ENCODE measurements at places on chromosomes 11 and 22.

GRCh38 chr11:105840391-105840790 is 181.6 kb downstream of the MSANTD4 start:
- DNase-seq, result no peak

- no peak for DNase-seq
Measured at GRCh38 chr11:2222451-2222850, 47.9 kb downstream of the ASCL2 start.

GRCh38 chr22:30610299-30610698 is 3.3 kb downstream of the TCN2 start:
- no peak for DNase-seq

DNA sequence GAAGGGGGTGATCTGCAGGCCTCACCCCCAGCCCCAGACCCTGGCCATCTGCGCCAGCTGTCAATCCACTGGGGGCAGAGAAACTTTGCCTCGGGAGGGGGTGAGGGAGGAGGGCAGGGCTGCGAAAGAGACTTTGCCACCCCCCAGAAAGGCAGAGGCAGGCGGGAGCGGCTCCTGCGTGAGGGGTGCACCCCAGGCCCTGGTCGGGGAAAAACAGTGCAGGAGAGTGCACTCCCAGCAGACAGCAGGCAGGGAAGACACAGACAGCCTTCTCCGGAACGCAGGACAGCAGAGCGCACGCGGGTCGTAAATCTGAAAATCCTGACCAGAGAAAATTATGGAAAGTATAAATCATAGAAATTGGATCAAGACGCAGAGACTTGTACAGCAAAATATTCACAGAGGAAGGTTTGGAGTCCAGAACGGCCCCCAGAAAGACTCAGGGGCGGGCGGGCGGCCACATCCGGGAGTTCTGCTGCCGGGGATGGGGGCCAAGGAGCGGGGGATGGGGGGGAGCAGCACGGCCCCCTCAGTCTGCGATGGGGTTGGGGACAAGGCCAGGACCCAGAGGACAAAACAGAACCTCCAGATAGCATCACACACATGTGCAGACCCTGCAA is 8.0 kb upstream of the MRPL23 start:
- no peak for DNase-seq

DNA sequence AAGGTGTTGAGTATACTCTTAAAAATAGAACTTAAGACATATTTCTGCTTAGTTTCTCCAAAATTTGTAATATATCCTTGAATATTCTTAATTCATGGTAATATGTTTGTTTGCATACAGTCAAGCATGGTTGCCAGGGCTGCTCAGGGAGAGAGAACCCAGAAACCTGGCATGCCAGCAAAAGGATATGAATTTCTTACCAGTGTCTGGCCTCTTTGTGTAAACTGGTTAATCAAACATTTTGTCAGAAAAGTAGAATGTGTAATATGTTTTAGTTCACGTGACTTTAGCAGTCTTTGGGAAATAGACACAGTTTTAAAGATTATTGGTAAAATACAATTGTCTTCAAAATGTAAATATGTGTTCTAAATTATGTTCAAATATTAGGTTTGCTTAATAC is 101.6 kb downstream of the AASDHPPT start:
- DNase-seq, result no peak

DNA sequence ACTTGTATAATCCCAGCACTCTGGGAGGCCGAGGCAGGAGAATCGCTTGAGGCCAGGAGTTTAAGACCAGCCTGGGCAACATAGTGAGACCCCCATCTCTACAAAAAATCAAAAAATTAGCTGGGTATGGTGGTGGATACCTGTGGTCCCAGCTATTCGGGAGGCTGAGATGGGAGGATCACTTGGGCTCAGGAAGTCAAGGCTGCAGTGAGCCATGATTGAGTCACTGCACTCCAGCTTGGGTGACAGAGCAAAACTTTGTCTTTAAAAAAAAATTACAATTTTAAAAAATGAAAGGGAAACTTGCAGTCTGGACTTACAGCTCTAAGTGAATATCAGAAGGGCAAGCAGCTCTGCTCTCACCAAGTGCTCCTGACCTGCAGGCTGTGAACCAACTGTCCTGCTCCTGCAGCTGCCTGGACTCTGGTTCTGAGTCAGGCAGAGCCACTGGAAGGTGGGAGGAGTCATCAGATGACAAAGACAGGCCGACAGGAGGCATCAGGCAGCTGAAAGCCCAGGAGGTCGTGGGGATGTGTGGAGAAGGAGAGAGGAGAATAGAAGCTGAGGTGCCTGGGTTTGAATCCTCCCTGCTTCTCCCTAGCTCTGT is 9.6 kb downstream of the SMTNL1 start:
- no peak for DNase-seq

- DNase-seq, result no peak
Measured at GRCh38 chr11:68052137-68052873, 13.5 kb downstream of the TCIRG1 start.

GRCh38 chr11:32184041-32184722 is 93.3 kb downstream of the RCN1 start:
- DNase-seq, result no peak

DNA sequence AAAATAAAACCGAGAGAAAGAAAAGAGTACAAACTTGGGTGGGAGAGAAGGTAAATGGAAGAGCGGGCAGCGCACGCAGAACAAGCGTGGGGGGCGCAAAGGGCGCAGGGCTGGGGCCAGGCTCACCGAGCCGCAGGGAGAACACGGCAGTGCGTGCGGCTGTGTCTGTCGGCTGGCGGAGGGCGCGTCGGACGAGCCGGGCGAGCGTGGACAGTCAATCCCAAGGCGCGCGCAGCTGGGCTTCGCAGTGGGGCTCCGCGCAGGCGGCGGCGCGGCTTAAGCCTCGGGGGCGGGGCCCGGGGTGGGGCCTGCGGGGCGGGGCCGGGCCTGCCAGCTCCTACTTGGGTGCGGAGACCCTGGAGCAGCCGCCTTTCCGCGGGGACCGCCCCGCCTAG is at the start of gene UCP2:
TSS of gene UCP2 (minus strand) at position 249 of the 395 bp plus-strand sequence. CDS start 4,465 bp downstream, outside the sequence.
- DNase-seq, result peak; percentile 83

- DNase-seq, result no peak
Measured at GRCh38 chr11:34570584-34570983, 50.3 kb upstream of the EHF start.

DNA sequence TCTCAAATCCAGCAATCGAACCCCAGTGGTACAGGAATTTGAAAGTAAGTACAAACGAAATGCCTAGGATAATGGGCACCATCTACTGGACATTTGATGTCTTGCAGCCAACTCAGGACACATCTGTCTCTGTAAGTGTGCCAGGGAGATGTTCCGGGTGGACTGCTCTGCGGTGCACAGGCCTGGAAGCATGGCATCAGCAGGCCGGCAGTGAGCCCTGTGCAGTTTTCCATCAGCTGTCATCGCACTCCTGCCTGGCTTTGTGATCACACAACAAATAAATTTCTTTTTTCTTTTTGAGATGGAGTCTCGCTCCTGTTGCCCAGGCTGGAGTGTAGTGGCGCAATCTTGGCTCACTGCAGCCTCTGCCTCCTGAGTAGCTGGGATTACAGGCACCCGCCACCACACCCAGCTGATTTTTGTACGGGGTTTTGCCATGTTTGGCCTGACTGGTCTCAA is 71.0 kb downstream of the JAM3 start:
- peak; percentile 47 for DNase-seq

DNA sequence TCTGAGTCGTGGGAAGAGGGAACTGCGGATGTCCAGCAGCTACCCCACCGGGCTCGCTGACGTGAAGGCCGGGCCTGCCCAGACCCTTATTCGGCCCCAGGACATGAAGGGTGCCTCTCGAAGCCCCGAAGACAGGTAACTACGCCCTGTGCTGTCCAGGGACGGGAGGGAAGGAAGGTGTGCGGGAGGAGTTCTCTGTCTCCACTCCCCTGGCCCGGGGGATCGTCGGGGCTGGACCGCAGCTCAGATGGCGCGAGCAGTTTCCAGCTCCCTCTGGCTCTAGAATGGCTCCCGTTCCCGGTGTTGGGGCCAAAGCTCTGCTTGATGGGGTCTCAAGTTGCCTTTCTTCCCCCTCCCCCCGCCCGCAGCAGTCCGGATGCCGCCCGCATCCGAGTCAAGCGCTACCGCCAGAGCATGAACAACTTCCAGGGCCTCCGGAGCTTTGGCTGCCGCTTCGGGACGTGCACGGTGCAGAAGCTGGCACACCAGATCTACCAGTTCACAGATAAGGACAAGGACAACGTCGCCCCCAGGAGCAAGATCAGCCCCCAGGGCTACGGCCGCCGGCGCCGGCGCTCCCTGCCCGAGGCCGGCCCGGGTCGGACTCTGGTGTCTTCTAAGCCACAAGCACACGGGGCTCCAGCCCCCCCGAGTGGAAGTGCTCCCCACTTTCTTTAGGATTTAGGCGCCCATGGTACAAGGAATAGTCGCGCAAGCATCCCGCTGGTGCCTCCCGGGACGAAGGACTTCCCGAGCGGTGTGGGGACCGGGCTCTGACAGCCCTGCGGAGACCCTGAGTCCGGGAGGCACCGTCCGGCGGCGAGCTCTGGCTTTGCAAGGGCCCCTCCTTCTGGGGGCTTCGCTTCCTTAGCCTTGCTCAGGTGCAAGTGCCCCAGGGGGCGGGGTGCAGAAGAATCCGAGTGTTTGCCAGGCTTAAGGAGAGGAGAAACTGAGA is 1.4 kb downstream of the ADM start:
- DNase-seq, result no peak

DNA sequence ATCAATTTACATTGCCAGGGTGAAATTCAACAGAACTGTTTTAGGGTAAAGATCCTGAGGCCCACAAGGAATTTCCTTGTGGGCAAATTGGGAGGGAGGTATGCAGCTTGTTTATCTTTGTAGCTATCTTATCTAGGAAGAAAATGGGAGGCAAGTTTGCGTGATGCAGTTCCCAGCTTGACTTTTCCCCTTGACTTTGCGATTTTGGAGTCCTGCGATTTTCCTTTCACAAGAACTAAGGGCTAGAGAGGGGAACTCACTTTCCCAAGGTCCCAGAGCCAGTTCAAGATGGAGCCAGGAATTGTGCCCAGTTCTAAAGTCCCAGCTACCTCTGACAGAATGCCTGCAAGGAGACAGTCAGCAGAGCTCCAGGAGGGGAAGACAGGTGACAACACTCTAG is 30.7 kb downstream of the RIBC2 start:
- no peak for DNase-seq

GRCh38 chr11:120303004-120303637 is 22.0 kb upstream of the TLCD5 start:
- peak; percentile 72 for DNase-seq

DNA sequence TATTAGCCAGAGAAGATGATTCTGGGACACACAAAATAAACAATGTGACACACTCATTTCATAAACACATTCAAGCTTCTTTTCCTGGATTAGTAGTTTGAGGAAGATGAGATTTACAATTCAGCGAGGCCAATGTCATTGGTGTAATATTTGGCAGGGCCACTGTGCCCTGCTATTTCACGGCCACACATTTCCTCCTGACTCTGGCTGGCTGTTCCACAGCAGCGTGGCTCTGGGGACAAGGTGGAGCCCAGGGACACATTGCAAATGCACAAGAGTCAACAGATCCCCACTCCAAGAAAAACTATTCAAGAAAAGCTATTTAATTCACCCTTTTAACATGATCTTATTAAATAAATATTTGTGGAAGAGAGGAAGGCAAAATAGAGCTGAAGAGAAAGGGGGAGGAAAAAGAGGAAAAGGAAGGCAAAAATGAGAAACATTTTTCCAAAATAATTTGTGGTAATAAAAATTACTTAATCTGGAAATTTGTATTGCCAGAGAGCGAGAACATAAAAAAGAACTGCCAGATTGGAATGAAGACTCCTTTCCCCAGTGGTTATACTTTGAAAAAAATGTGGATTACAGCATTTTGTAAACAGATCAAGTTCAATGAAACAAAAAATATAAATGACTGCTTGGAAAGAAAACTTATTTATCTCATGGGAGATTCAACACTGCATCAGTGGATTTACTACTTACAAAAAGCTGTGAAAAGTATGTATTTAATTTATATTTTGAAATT is 27.1 kb downstream of the NXPE2 start:
- DNase-seq, result no peak

DNA sequence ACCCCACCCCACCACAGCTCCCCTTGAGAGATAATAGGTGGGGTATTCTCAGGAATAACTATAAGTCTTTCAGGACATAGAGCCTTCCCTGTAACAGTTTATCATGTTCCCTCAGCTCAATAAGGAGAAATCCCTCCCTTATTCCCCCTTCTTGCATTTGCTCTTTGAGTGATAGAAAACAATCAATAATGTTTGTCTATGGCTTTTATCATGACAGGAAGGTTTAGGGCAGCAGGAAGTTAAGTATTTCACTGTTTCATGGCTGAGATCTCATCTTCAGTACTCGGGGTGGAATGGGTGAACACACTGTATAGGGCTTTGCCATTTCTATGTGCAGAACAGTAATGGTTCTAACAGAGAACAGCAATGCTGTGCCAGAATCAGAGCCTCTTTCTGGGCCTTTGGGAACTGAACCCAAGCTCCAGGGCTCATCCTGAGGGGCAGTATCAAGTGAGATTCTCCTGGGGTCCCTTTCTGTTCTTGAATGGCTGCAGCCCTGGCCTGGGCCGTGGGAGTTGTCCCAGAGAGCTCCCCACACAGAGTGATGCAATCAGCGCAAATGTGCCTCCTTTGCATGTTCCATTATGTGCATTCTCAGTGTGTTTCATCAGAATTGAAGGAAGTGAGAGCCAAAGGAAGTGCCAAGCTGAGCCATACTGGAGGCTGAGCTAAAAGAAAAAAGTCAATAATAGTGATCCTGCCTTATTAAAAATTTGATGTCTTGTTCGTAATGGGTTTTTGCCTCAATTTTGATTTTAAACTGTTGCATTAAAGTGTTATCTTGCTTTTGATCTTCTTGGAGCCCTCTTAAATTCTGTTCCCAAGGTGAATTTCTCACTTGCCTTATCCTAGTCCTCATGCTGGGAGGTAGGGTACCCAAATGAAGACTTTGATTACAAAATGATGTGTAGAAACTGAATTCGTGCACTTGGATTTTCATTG is 2.9 kb upstream of the CYP2R1 start:
- no peak for DNase-seq

GRCh38 chr11:65779919-65780769 is 632 bp downstream of the AP5B1 start:
- DNase-seq, result peak; percentile 79

GRCh38 chr11:66106786-66107599 is 36.9 kb downstream of the PACS1 start:
- peak; percentile 39 for DNase-seq

GRCh38 chr22:39808081-39808480 is 85.5 kb downstream of the ENTHD1 start:
- peak; percentile 17 for DNase-seq

- no peak for DNase-seq
Measured at GRCh38 chr11:44306918-44307244, 3.1 kb downstream of the ALX4 start.

- DNase-seq, result no peak
Measured at GRCh38 chr11:31959716-31960115, 131.2 kb upstream of the RCN1 start.

- DNase-seq, result no peak
Measured at GRCh38 chr11:15341587-15341986, 226.9 kb downstream of the INSC start.

DNA sequence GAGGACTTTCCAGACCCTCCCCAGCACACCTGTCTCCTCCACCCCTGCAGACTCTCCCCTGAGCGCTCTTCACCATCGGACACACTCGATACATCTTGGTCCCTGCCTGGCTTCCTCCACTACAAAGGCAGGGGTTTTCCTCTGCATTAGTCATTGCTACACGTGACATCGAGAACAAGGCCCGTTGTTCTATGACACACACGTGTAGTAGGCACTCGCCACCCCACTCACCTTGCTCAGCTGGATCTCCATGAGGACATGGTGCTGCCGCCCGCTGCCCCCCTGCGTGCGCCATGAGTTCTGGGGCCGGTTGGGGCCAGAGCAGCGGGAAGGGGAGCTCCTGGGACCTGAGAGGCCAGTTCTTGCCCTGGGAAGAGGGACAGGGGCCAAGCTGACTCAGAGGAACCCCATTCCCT is 16.7 kb downstream of the ATG2A start:
- peak; percentile 81 for DNase-seq

Data from stimulated activated CD4-positive, alpha-beta T cell treated with anti-CD3 and anti-CD28 coated beads, Interleukin-4, amount 100 ng/mL, for 24 hours (primary cell).